ENCODE measurements at places on chromosomes 5 and 9.

DNA sequence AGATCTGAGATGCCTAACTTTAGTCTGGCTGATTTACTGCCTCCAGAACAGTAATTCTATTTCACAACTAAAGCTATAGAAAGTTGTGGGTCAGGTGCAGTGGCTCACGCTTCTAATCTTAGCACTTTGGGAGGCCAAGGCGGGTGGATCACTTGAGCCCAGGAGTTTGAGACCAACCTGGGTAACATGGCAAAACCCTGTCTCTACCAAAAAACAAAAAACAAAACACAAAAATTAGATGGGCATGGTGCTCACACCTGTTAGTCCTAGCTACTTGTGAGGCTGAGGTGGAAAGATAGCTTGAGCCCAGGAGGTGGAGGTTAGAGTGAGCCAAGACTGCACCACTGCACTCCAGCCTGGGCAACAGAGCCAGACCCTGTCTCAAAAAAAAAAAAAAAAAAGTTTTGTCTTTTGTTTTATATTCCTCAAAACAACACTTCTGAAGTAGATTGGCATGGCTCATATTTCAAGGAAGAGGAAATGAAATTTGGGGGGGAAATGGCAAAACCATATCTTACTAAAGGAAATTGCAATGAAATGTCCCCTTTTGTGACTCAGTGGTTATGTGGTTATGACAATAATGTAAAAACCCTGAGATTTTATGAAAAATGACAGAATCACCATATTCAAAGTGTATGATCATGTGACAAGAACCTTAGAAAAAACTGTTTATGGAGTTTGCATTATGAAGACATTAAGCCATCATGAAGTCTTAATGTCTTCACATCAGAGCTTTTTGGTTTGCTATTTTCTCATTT lies 16.2 kb downstream of the FNBP1 start:
- no peak for DNase-seq

DNA sequence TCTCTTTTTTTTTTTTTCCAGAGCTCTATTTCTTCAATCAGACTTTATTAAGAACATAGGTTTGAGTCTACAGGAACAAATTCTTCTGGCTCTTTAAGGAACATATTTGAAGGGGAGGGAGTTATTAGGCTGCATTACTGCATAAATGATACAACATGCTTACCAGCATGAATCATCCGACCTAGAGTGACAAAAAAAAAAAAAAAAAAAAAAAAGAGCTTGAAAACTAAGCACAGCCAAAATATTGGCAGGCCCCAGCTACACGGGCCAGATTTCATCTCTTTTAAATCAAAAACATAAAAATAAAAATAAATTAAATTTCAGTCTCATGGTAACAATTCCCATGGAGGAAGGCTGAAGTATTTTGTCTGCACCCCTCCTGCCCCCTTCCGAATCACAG lies 26.3 kb downstream of the MSX2 start:
- no peak for DNase-seq

GRCh38 chr9:136234597-136234996 lies 11.0 kb downstream of the QSOX2 start:
- DNase-seq: no peak

GRCh38 chr5:156295431-156295830 lies 31.5 kb upstream of the SGCD start:
- no peak for DNase-seq

- no peak for DNase-seq
Observed at GRCh38 chr5:38996123-38996522, 78.1 kb downstream of the RICTOR start.

- DNase-seq: no peak
Observed at GRCh38 chr9:120643061-120643460, 63.1 kb upstream of the CDK5RAP2 start.

- DNase-seq: no peak
Observed at GRCh38 chr5:142795251-142795650, 25.1 kb downstream of the ARHGAP26 start.

- DNase-seq: no peak
Observed at GRCh38 chr5:156534085-156534484, 207.1 kb downstream of the SGCD start.

DNA sequence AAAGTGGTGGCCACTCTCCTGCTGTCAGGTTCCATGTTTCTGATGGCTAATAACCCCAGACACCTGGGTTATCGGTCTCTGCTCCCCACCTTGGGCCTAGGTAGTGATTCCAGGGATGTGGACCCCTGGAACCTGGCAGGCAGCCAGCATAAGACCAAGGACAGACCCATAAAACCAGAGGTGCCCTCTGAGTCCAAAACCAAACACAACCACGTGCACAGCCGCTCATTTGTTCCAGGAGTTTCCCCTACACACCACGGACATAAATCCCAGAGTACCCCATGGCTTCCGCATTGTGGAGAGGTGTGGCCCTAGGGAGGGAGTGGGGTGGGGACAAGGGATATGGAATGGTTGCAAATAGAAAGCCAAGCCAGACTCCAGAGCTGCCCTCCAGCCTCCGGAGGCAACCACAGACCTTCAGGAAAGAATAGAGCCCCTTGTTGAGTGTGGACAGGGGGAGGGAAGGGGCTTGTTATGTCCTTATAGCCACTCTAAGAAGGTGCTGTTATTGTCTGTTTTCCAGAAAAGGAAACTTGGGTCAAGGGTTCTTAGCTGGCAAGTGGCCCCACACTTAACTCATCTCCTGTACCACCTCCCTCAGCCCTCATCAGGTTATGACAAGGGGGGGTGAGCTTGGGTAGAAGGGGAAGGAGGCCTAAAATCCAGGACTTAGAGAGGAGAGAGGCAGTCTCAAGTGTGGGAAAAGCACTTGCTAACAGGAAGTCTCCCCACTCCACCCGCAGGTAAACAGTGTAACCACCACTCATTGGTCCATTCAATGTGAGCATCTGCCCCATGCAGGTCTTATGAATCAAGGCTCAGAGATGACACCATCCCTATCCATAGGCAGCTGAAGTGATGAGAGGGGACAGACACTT lies 23.6 kb upstream of the CYSTM1 start:
- peak; percentile 93 for DNase-seq

- no peak for DNase-seq
Observed at GRCh38 chr9:95937131-95937530, 61.6 kb downstream of the ERCC6L2 start.

DNA sequence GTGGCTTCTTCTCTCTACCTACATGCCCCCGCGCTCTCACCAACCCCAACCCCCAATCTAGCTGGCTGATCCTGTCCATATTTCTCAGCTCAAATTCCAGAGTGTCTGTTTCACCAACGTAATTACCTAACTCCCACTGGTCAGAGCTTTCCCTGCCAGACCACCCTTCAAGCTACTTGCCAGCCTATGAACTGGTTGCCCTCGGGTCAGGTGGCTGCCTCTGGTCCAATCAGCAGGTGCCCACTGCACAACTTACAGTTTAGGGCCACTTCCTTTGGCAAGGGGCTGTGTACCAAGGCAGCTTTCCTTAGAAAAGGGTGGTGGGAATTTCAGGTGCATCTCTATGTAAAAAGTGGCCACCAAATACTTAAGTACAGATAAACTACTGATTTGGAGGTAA lies 92.2 kb upstream of the SLC30A5 start:
- DNase-seq: no peak

DNA sequence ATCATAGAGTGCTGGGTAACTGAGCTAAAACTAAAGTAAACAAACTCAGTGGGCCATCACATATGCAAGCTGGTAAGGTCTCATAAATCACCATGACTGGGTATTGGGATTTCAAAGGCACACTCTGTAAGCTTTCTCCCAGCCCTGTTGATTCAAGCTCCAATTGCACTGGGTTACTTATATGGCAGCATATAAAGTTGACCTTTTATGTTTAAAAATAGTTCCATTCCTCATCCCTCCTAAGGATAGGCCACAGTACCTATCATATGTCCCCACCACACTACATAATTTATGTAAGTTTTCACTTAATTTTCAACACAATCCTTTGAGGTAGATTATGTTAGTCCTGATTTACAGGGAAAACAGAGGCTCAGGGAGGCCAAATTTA lies 438.4 kb downstream of the RAB3C start:
- DNase-seq: peak; percentile 53

DNA sequence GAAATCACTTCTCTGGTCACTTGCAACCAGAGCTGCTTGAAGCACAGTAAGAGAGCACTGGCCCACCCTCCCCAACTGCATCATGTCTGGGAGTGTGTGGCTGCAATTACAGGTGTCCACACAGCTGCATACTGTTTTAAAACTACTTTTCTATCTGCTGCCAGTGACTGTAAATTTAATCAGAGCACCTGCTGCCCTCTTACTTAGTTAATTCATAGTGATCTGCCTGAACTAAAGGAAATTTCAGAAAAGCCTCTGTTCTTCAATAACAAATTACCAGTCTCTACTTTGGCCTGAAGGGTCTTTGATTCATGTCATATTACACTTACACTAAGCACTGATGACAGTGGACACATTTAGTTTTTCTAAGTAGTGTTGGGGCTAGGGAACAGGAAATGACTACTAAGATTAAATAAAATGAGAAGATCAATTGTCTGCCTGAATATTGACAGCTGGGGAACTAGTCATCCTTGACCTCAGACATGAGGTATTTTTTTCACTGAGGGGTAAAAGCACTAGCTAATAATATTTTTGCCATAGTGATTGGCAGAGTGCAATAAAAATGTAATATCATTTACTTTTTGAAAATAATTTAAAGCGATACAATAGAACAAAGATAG lies 788.9 kb upstream of the GRAMD2B start:
- DNase-seq: no peak

DNA sequence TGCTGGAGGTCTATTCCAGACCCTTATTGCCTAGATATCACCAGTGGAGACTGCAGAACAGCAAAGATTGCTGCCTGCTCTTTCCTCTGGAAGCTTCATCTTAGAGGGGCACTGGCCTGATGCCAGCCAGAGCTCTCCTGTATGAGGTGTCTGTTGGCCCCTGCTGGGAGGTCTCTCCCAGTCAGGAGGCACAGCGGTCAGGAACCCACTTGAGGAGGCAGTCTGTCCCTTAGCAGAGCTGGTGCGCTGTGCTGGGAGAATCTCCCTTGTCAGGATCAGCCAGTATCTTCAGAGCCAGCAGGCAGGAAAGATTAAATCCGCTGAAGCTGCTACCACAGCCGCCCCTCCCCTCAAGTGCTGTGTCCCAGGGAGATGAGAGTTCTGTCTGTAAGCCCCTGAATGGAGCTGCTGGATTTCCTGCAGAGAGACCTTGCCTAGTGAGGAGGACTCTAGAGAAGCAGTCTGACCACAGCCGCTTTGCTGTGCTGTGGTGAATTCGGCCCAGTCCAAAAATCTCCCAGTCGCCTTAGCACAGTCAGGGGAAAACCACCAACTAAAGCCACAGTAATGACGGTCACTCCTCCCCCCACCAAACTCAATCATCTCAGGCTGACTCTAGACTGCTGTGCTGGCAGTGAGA lies 124.1 kb downstream of the JAKMIP2 start:
- no peak for DNase-seq

GRCh38 chr9:5402217-5402616 lies 35.5 kb downstream of the PLGRKT start:
- DNase-seq: no peak

DNA sequence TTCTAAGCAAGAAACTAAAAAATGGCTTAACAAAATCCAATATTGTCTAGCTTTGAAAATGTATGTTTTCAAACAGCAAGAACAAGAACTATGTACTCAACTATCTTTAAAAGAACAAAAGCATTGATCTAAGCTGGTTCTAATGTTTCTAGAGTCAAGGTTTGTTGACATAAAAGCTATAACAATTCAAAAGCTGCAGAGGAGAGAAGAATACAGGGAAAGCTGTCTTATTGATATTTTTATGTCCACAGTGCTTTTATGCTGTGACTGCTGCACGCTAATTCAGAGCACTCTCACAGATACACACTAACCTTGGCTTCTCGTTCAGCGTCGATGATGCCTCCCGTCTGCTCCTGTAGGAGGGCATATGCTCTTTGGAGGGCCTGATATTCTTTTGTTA lies 129.5 kb upstream of the DPYSL3 start:
- DNase-seq: no peak

DNA sequence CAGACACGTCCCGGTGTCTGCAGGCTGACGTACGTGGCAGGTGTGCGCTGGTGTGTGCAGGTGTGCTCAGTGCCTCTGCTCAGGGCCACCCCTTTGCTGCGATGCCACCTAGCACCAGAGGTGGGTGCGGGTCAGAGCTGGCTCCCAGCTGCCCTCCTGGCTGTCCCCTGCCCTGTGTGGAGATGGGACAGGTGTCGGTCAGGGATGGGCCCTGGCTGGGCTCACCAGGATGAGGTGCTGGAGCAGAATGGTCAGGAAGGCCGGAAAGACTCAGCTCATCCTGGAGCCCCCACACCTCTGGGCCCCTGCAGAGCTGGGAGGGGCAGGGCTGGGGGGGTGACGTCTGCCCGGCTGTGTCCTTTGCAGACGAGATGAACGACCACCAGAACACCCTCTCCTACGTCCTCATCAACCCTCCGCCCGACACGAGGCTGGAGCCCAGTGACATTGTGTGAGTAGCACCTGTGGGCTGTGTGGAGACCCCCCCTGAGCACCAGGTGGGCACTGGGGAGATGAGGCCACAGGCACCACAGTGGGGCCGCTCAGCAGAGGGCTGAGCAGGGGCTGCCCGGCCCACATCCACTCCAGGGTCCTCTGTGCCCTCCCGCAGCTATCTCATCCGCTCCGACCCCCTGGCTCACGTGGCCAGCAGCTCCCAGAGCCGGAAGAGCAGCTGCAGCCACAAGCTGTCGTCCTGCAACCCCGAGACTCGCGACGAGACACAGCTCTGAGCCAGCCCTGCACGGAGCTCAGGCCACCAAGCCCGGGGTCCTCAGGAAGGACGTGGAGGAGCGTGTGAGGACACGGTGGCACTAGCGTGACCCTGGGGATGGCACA lies 89.7 kb downstream of the KCNT1 start:
- DNase-seq: no peak

DNA sequence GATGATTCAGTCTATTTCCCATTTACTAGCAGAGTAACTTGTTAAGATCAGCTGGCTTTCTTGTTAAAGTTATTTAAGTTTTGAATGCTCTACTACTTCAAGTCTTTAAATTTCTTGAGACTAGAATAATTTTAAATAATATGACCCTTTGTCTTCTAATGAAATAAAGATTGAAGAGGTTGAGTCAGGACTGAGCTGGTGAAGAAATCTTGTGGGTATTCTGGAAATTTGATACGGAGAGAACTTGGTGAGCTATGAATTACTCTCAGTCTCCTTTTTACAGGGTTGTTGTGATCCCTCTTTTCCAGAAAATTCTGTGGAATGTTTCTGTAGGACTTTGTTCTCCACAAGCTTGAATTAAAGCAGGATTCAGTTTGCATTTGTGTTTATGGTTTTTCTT lies 29.3 kb downstream of the RNF20 start:
- DNase-seq: no peak

GRCh38 chr9:92324431-92324830 lies 719 bp downstream of the NOL8 start:
- DNase-seq: no peak
